ENCODE measurements at places on chromosomes 6 and 20. TPM values are rescaled to one million over a fixed set of nuclear protein-coding genes. Genes with fewer than 3 reads are reported as not detected.

GRCh38 chr20:13877793-13878192 lies 93.0 kb downstream of the NDUFAF5 start:
- DNase-seq, result no peak

DNA sequence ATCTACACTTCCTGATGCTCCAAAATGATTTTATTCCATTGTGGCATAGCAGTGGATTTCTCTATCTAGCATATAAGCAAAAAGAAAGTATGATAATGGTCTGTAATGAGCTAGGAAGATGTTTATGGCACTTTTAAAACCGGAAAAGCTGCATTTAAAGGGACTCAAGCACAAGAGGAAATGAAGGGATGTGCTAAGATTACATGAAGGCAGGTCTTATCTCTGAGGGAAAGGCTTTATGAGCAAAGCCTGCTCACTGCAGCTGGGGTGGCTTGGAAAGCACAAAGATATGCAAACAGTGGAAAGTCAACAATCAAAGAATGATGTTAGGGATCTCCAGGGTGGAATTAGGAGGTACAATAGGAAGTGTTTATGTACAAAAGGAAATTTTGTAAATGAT lies 138.2 kb downstream of the TENT5A start:
- DNase-seq, result no peak

The SSTR4 gene
- total RNA-seq, result not detected

DNA sequence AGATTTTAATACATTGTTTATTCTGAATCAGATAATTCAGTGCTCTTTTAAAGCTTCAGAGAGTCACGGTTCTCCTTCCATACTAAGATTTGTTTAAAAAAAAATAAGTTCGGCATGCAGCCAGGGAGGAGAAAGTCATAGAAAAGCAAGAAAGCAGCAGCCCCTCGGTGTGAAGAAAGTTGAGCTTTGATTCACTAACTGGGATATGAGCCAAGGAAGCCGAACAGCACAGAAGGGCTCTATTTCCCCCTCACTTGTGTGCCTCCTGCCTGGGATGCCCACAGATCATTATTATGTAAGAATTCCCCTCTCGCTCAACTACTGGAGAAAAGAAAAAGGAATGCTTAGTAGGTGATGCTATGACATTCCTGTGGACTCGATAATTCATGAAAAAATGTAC lies 69.3 kb upstream of the SYNJ2 start:
- no peak for DNase-seq

GRCh38 chr6:17226786-17227233 lies 54.4 kb upstream of the RBM24 start:
- no peak for DNase-seq

The CLDN20 gene
- not detected for total RNA-seq
